ENCODE measurements at places on chromosomes 6 and 20.

- no peak for DNase-seq
Observed at GRCh38 chr6:39791311-39791710, 865 bp upstream of the DAAM2 start.

- no peak for DNase-seq
Observed at GRCh38 chr6:14401246-14401645, 283.7 kb downstream of the CD83 start.

DNA sequence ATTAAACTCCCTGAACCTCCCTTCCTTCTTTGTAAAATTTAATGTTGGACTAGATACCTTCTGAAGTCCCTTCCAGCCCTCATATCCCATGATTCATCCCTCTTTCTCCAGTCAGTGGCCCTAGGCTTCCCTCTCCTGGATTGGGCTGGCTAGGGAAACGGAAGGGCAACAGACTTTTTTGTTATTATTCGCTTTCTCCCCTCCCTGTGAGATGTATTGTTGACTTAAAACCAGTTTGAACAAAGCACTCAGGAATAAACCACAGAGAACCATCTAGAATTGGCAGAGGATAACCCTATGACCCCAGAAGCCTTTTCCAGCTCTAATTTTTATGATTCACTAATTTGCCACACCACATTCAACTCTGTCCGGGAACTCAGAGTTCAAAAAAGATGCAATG lies 239.7 kb upstream of the SUPT3H start:
- no peak for DNase-seq

- peak; percentile 81 for DNase-seq
Observed at GRCh38 chr20:23193801-23194384, 107.8 kb upstream of the CD93 start.

- no peak for DNase-seq
Observed at GRCh38 chr6:90870561-90870960, 283.7 kb upstream of the MAP3K7 start.

DNA sequence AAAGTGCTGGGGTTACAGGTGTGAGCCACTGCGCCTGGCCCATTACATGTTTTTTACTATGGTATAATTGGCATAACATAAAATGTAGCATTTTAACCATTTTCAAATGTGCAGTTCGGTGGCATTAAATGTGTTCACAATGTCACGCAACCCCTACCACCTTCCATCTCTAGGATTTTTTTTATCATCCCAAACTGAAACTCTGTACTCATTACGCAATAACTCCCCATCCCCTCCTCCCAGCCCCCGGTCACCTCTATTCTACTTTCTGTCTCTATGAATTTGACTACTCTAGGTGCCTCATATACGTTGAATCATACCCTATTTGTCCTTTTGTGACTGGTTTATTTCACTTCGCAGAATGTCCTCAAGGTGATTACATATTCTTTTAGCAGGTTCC lies 233.1 kb upstream of the ARID1B start:
- no peak for DNase-seq

All from hematopoietic multipotent progenitor cell treated with erythropoietin and hydrocortisone succinate and interleukin-3 and kit ligand, for 6 days (in vitro differentiated cells).